ENCODE measurements at places on chromosomes 3 and 15. TPM values are rescaled to one million over a fixed set of nuclear protein-coding genes. Genes with fewer than 3 reads are reported as not detected.

GRCh38 chr15:26028086-26028740 lies 165.1 kb upstream of the ATP10A start:
- H3K36me3 ChIP-seq: no peaks in the 10 kb centered on the region
- H3K27ac ChIP-seq: no peak overlapping the region
- peaks cover 2% of the 10 kb centered on the region for H3K4me1 ChIP-seq
- no peak overlapping the region for H3K4me3 ChIP-seq
- no peaks in the 10 kb centered on the region for H3K27me3 ChIP-seq

GRCh38 chr3:31355807-31356206 lies 176.9 kb upstream of the STT3B start:
- H3K27me3 ChIP-seq: no peaks in the 10 kb centered on the region
- H3K36me3 ChIP-seq: peaks cover 5% of the 10 kb centered on the region
- DNase-seq: no peak
- H3K4me1 ChIP-seq: no peaks in the 10 kb centered on the region
- H3K27ac ChIP-seq: no peak overlapping the region

GRCh38 chr3:43690400-43691119 lies at the start of gene ABHD5:
Gene ABHD5, plus strand, starts transcription at chr3:43690938. Its CDS starts 55 bp downstream, at chr3:43690993.
- H3K4me1 ChIP-seq: peaks cover 5% of the 10 kb centered on the region
- peaks cover 10% of the 10 kb centered on the region for H3K27me3 ChIP-seq
- no peaks in the 10 kb centered on the region for H3K36me3 ChIP-seq
- H3K4me3 ChIP-seq: peak within 1 kb of the TSS; percentile 94
- DNase-seq: peak; percentile 93
- H3K27ac ChIP-seq: peak within 1 kb of the TSS; percentile 69

DNA sequence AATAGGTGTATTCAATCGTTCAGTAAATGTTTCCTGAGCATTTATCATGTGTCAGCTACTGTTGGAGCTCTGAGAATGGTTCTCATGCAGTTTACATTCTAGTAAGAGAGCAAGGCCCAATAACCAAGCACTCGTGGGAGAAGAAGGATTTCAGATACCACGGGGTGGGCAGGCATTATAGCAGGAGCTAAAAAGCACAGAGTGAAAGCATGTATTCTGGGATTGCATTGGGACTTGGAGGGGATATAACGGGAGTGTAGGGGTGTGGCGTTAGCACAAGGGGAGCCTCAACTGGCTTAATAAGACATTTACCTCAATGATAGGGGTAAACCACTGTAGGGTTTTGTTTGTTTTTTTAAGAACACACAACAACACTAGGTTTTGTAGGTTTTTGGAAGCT lies 1.6 kb upstream of the SIAH2 start:
- H3K27ac ChIP-seq: no peak overlapping the region
- H3K36me3 ChIP-seq: no peaks in the 10 kb centered on the region
- no peak for DNase-seq
- peak overlapping the region; percentile 98 for H3K4me3 ChIP-seq

DNA sequence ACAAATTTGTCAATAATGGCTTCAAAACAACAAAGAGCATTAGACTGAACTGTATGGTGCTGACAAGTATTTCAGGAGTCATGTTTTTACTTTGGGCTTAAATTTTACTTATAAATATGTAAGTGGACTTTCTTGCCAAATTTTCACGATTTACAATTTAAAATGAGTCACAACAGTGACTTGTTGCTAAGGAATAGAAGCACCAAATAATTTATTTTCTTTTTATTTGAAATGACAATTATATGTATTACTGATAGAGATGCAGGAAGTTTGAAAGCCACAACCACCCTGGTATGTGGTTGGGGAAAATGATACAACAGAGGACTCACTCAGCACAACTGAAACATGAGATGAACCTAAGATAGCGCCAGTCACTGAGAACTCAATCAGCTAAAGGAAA lies 90.3 kb downstream of the FMN1 start:
- H3K4me1 ChIP-seq: peaks cover 3% of the 10 kb centered on the region
- H3K27me3 ChIP-seq: no peaks in the 10 kb centered on the region
- no peak overlapping the region for H3K4me3 ChIP-seq
- no peak for DNase-seq

GRCh38 chr3:154023148-154023547 lies 98.0 kb upstream of the ARHGEF26 start:
- DNase-seq: no peak
- H3K4me1 ChIP-seq: peaks cover 5% of the 10 kb centered on the region
- no peaks in the 10 kb centered on the region for H3K27me3 ChIP-seq
- H3K36me3 ChIP-seq: no peaks in the 10 kb centered on the region

DNA sequence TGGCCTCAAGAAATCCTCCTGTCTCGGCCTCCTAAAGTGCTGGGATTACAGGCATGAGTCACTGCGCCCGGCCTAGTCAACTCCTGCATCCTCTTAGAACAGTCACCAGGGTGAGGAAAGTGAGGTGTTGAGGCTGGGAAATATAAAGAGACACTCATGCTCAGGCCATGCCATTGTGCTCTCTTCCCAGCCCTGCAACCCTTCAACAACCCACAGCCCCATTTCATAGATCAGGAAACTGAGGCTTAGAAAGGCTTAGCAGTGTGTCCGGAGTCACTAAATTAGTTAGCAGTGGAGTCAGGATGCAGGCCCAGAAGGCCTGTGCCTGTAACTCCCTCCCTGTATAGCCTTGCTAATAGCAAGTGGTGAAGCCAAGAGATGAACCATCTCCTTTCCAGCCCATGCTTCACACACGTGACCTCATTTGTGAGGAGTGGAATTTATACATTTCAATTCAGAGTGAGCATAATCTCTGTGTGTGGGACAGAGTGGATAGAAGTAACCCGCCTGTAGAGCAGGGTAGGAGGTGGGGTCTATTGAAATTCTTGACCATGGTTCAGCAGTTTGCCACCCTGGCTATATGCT lies 51.7 kb upstream of the USP3 start:
- H3K4me1 ChIP-seq: peaks cover 2% of the 10 kb centered on the region
- no peaks in the 10 kb centered on the region for H3K36me3 ChIP-seq
- no peak overlapping the region for H3K4me3 ChIP-seq
- no peak for DNase-seq
- H3K27me3 ChIP-seq: no peaks in the 10 kb centered on the region

DNA sequence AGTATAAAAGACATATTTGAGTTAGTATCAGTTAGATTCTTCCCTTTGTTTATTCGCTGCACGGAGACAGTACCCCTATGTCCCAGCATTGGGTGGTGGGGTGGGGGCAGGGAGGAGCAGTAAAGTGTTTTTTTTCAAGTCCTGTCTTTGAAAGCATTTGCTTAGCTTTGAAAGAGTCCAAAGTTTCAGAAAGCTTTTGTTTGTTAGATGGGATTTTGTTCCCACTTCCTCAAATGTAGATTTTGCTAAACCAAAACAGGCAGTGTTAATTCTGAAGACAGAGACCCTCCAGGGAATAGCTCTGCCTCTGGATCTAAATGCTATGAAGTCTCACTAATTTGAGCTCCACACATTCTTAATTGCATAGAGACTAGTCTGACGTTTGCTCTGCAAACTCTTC lies 114.6 kb upstream of the KCNAB1 start:
- peaks cover 9% of the 10 kb centered on the region for H3K4me1 ChIP-seq
- H3K27me3 ChIP-seq: no peaks in the 10 kb centered on the region
- H3K27ac ChIP-seq: no peak overlapping the region
- no peak for DNase-seq
- no peaks in the 10 kb centered on the region for H3K36me3 ChIP-seq

DNA sequence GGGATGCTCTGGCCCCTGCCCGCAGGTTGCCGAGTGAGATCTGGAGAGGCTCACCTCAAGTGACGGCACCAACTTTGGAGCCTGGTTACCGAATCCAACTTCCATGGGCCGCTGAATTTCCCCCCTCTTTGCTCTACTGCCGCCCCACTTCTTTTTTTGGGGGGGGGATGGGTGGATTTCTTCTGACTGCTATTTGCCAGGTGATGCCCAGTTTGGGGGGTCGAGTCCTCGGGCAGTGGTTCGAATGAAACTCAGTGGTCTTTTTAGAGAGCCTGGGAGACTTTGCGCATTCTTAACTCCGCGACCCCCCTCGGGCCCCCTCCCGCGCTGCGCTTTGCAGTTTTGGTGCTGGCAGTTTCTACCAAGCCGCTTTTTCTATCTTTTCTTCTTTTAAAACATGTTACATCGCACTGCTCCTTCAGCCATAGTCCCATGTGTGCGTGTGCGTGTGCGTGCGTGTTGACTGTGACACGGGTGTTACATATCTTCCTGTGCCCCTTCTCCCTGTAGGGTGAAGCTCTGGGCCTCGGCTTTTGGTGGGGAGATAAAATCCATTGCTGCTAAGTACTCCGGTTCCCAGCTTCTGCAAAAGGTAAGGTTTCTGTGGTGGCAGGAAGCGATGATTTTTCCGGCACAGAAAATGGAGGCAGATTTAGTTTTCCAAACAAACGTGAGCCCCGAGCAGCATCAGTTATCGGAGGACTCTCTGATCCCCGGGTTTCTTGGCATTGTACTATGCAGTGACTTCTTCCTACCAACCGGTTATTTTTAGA lies 837 bp downstream of the CACNA2D3 start:
- peaks cover 9% of the 10 kb centered on the region for H3K4me1 ChIP-seq
- no peak for DNase-seq
- peaks cover 15% of the 10 kb centered on the region for H3K27me3 ChIP-seq
- H3K36me3 ChIP-seq: no peaks in the 10 kb centered on the region
- H3K4me3 ChIP-seq: peak overlapping the region; percentile 96

DNA sequence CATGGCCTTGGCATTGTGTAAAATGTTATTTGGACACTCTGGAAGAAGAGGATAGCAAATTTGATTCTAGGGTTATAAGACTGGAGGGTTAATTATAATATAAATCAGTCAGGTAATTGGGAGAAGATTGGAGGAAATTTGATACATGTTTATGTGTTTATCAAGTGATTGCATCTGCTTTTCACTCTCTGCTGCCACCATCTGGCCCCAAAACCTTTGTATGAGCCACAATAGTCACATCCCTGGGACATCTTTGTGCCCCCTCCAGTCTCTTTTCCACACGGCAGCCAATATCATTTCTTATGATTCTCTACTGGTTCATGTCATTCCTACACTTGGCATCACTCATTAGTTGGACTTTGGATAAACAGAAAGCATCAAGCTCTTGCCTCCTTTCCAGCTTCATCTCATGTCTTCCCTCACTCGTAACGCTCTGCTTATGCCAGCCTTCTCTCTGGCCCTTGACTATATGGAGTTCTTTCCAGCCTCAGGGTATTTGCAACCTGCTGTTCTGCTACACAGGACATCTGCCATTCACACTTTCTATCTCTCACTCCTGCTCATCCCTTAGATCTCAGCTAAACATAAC lies 602.3 kb upstream of the SUCLG2 start:
- peak overlapping the region; percentile 39 for H3K27ac ChIP-seq
- H3K4me3 ChIP-seq: no peak overlapping the region
- peak; percentile 46 for DNase-seq
- peaks cover 2% of the 10 kb centered on the region for H3K27me3 ChIP-seq
- peaks cover 7% of the 10 kb centered on the region for H3K4me1 ChIP-seq

DNA sequence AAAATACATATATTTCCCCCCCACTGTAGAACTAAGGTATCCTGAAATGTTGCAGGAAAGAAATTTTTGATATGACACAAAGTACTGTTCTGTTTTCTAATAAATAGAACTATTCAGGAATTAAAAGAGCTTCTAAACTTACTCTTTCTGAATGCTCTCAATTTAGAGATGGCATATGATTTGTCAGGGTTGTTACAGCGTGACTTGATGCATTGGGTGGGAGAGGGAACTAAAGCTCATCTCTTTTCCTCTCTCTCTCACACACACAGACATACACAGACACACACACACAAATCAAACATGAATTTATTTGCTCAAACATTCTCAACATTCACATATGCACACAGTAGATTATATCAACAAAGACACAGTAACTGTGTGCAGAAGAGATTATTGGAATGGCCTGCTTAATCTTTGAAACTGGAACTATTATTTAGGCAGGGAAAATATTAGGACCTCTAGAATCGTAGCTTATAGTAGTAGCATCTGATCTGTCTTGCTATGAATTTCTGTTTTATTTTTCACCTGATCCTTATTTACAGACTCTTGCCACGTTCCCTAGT lies 807.4 kb upstream of the GBE1 start:
- H3K27me3 ChIP-seq: no peaks in the 10 kb centered on the region
- H3K4me3 ChIP-seq: no peak overlapping the region
- peaks cover 17% of the 10 kb centered on the region for H3K4me1 ChIP-seq
- no peak for DNase-seq

DNA sequence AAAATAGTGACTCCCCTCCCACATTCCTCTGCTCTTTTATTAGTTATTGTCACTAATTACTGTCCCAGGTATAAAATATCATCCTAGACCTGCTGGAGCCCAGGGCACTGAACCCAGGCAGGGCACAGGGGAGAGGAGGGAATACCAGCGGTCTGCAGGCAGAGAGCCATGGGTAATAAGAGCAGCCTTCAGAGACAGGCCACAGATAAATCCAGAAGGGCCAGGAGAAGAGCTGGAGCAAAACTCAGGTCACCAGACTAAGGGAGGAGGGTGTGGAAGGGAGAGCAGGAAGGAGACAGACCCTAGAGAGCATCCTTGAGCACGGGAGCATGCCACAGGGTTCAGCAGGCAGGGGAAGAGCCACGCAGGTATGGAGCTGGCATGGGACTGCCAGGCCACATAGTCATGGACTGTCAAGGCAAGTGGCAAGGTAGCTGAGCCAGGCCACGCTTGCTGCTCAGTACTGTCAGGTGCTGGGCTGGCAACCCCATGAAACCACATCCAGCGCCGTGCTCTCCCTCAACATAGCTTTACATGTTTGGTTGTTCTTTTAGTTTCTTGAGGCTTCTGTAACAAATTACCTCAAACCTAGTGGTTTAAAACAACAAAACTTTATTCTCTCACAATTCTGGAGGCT lies 15.6 kb upstream of the CAPN3 start:
- no peaks in the 10 kb centered on the region for H3K27me3 ChIP-seq
- peaks cover 4% of the 10 kb centered on the region for H3K36me3 ChIP-seq
- H3K4me1 ChIP-seq: no peaks in the 10 kb centered on the region
- no peak overlapping the region for H3K4me3 ChIP-seq

- no peaks in the 10 kb centered on the region for H3K27me3 ChIP-seq
- no peak overlapping the region for H3K27ac ChIP-seq
These were observed 211.8 kb downstream of the TP63 start for GRCh38 chr3:189842681-189843602.

GRCh38 chr3:152322756-152323155 lies 54.0 kb downstream of the MBNL1 start:
- H3K4me3 ChIP-seq: no peak overlapping the region
- no peak overlapping the region for H3K27ac ChIP-seq
- no peaks in the 10 kb centered on the region for H3K36me3 ChIP-seq
- DNase-seq: no peak

DNA sequence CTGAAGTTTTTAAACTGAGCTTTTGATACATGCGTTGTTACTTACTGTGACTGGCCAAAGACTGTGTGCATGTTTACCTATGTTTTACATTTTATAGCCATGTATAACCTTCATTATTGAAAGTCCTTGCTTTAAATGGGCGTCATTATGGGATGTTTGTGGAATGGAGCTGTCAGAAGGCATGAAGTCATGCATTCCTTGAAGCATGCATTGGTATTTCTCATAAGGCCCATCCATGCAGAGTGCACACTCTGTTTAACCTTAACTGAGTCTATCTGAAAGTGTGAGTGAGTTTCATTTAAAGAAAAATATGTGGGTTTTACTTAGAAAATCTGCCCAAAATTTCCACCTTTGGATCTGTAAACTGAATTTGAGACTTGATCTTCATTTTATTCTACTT lies 51.1 kb downstream of the PSMD6 start:
- H3K4me3 ChIP-seq: no peak overlapping the region
- peaks cover 15% of the 10 kb centered on the region for H3K4me1 ChIP-seq
- no peaks in the 10 kb centered on the region for H3K27me3 ChIP-seq
- H3K27ac ChIP-seq: no peak overlapping the region
- no peaks in the 10 kb centered on the region for H3K36me3 ChIP-seq
- no peak for DNase-seq

Gene C3orf22
- not detected for total RNA-seq

Gene CCR5
- total RNA-seq: not detected

Gene CCDC13
- 1.0 TPM for total RNA-seq

Gene CCR9
- not detected for total RNA-seq

Gene THPO
- total RNA-seq: 1.6 TPM

Gene LRRC3B
- total RNA-seq: 1.9 TPM

Gene TMEM108
- 9.0 TPM for total RNA-seq
